ENCODE measurements at places on chromosomes 4 and X. TPM values are rescaled to one million over a fixed set of nuclear protein-coding genes. Genes with fewer than 3 reads are reported as not detected.
A peak's percentile ranks its signal among the peaks of the same experiment; 100 is the strongest.

- no peaks in the 10 kb centered on the region for H3K4me1 ChIP-seq
- no peak overlapping the region for H3K4me3 ChIP-seq
- H3K36me3 ChIP-seq = peaks cover 4% of the 10 kb centered on the region
- no peaks in the 10 kb centered on the region for H3K27me3 ChIP-seq
- H3K27ac ChIP-seq = no peak overlapping the region
These were observed 15.7 kb downstream of the STBD1 start for GRCh38 chr4:76322236-76322635.

DNA sequence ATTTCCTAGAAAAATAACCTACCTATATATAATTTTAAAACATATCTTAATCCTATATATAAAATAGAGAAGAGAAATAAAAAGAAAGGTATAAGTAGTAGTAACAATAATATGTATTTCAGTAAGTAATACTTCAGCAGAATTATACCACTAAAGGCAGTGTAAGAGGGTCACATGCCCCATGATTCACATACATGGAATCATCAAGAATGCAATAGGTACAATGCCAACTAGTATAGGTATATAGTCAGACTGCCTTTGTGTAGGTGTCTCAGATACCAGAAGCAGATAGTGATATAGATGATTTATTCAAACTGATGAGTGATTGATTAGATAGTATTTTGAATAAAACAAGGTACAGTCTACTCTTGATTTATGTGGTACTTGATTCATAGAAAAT lies 9.4 kb downstream of the AIMP1 start:
- no peaks in the 10 kb centered on the region for H3K27me3 ChIP-seq
- peak; percentile 3 for DNase-seq
- no peak overlapping the region for H3K27ac ChIP-seq
- H3K4me3 ChIP-seq = no peak overlapping the region

DNA sequence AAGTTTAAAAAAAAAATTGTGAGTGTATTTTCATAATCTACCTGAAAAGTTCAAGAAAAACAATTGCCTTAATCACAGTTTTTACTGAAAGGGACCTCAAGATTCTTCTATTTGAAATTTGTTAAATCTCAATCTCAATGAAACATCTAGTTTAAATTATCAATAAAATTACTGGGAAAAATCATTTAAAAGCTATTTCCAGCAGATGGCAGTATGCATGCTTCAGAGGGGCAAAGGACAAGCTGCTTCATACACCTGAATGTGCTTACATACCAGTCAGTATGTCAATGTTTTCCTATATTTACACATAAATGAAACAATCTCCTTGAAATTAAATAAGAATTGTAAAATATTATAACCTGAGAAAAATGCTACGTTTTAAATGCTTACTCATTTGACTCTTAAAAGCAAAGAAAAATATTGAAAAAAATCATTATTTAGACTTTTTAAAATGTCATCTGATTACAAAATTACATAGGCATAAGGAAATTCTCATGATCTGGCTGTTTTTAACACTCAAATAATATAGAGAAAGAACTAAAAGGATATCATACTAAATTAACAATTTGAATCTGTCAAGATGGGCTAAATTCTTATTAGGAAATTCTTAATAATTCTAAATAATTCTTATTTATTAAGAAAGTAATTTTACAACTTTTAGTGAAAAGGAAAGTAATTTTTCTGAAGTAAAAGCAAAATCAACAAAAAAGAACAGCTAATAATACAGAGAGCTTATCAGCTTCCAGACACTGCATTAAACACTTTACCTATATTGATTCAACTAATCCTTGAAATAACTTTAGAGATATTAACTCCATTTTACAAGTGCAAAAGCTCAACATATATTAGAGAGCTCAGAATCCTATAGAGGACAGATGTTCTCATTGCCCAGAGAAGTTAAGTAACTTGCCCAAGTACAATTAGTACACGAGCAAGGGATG lies 242.1 kb downstream of the ADAMTS3 start:
- no peak overlapping the region for H3K27ac ChIP-seq
- H3K27me3 ChIP-seq = no peaks in the 10 kb centered on the region
- H3K4me3 ChIP-seq = no peak overlapping the region

TKTL1 gene
- total RNA-seq = not detected

SOD3 gene
- total RNA-seq = not detected

PNMA5 gene
- not detected for total RNA-seq

XPNPEP2 gene
- total RNA-seq = not detected

- no peaks in the 10 kb centered on the region for H3K27me3 ChIP-seq
- H3K27ac ChIP-seq = no peak overlapping the region
- no peak overlapping the region for H3K4me3 ChIP-seq
- H3K4me1 ChIP-seq = no peaks in the 10 kb centered on the region
These were observed 252.5 kb upstream of the NEIL3 start for GRCh38 chr4:177057186-177057585.

MTNR1A gene
- not detected for total RNA-seq

Data from MCF 10A (cell line).